Neural crest cell (in vitro differentiated cells): ENCODE measurements at places on chromosomes 3 and 15.

DNA sequence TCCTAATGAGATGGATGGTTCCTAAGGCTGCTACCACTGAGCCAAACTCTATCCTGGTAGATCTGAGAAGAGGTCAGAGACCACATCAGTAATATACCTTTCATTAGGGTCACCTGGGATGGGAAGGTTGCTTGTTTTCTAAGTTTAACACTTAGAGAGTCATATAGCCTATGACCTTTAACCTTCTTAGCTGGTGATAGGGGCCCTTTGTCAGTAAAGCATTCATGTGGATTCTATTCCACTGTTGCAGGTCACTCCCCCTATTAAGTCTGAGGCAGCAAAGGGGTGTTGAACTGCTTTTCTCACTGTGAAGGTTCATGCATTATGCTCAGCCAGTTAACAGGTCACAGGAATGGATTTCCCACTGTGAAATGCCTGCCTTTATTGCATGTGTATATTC is 6.1 kb upstream of the ZNF609 start:
- no peaks in the 10 kb centered on the region for H3K36me3 ChIP-seq
- DNase-seq: no peak

DNA sequence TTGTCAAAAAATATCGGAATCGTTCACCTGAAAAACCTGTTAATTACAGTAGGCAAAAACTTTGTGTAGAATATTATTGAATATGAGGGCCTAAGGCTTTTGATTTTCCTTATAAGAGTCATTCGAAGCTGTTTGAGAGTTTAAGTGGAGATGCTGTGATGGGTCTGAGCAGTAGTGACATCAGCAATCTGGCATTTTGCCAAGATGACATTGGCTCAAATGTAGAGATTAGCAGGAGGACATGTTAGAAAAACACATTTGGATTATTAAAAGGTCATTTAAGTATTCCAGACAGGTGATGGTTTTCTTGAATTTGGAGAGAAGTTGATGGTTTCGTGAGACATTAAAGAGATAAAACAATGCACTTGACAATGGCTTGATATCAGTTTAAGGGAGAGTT is 12.9 kb downstream of the OR5AC2 start:
- H3K27me3 ChIP-seq: no peaks in the 10 kb centered on the region
- H3K36me3 ChIP-seq: no peaks in the 10 kb centered on the region
- no peak for DNase-seq
- H3K4me1 ChIP-seq: no peaks in the 10 kb centered on the region
- H3K27ac ChIP-seq: no peak overlapping the region

- H3K4me3 ChIP-seq: no peak overlapping the region
Measured at GRCh38 chr15:42155546-42156242, 742 bp downstream of the PLA2G4F start.

DNA sequence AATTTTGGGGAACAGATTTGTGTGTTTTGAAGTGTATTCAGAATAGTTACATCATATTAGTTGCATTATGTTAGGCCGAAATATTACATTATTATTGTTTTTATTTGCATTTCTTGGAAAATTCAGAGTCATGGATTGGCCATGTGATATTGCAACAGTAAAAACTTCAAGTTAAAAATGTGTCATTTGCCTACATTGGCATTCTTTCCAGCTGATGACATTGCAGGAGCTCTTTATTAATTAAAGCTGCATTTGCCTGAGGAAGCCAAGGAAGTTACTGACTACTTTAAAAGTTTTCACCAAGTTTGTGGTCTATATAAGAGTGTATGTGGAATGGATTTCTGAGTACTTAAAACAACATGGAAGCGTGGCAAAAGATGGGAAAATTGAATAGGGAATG is 726.4 kb upstream of the SGO1 start:
- no peak overlapping the region for H3K4me3 ChIP-seq
- DNase-seq: no peak
- H3K4me1 ChIP-seq: no peaks in the 10 kb centered on the region

- peaks cover 4% of the 10 kb centered on the region for H3K4me1 ChIP-seq
- H3K4me3 ChIP-seq: no peak overlapping the region
- H3K36me3 ChIP-seq: no peaks in the 10 kb centered on the region
- no peak for DNase-seq
- H3K27ac ChIP-seq: peak overlapping the region; percentile 19
Measured at GRCh38 chr15:72961346-72961745, 90.9 kb upstream of the NEO1 start.
